ENCODE measurements at places on chromosomes 12 and 14.

DNA sequence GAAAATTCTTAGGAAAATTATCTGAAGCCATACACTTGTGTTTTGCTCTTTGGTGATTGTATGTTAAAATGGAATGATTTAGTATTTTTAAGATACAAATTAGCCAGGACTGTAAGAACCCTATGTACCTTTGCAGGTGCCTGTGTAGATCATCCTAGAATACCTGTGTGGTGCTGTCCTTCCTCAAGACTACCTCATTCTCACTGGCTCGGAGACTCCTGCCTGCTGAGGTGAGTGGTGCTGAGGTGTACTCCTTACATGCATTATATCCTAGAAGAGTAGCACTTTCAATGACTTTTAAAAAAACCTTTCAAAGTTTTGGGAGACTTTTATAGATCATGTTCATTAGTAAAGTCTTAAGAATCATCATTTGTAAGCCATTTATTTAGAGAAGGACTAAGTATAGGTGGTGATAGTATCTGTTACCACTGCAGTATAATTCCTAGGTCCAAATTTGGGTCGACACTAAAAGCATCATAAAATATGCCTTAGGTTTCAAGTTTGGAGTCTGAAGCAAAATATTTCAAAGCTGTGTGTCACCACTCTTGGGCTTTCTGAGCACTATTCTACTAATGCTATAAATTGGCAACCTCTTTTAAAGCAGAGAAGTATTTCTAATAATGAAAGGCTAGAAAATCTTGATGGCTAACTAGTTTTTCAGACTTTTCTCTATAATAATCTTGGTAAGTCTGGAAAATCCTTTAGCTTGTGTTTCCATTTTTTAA is 36.6 kb downstream of the RASSF8 start:
- DNase-seq: no peak

GRCh38 chr12:116692605-116693004 is 45.3 kb downstream of the SPRING1 start:
- no peak for DNase-seq

DNA sequence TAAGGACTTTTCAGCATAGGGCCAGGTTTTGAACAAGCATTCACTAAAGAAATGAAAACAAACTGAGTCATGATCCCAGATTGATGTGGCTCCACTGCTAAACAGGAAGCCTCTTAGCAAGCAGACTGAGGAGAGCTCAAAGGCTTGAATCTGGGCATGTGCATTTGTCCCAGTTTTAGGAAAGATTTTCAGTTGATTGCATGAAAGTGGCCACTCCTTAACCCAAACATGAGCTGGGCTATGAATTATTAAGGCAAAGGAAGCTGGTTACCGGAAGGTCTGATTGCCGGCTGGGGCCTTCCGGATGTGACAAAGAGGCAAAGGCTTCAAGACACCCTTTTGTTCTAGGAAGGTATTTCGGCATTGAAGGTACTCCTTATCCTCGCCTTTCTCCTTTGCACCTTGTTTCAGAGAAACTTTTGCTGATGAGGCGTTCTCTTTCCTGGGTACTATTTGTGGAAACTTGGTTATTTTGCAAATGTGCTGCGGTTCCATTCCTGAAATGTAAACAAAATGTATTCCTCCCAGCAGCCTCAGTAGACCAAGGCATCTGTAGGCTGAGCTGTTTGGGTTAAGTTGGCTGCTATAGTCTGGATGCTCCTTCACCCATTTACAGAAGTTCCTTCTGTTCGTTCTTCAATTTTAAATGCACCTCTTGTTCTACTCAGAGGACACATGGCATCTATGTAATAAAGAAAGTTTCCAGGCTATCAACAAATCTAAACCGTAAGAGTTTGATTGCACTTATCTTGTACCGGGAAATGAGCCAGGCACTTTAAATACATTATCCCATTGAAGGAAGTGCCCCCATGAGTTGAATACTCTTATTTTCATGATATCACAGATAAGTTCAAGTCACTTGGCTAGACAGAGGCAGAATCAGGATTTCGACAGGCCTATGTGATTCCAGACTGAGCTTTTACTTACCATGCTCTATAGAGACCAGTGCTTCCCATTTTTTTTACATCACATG is 115.6 kb upstream of the METAP2 start:
- DNase-seq: no peak

DNA sequence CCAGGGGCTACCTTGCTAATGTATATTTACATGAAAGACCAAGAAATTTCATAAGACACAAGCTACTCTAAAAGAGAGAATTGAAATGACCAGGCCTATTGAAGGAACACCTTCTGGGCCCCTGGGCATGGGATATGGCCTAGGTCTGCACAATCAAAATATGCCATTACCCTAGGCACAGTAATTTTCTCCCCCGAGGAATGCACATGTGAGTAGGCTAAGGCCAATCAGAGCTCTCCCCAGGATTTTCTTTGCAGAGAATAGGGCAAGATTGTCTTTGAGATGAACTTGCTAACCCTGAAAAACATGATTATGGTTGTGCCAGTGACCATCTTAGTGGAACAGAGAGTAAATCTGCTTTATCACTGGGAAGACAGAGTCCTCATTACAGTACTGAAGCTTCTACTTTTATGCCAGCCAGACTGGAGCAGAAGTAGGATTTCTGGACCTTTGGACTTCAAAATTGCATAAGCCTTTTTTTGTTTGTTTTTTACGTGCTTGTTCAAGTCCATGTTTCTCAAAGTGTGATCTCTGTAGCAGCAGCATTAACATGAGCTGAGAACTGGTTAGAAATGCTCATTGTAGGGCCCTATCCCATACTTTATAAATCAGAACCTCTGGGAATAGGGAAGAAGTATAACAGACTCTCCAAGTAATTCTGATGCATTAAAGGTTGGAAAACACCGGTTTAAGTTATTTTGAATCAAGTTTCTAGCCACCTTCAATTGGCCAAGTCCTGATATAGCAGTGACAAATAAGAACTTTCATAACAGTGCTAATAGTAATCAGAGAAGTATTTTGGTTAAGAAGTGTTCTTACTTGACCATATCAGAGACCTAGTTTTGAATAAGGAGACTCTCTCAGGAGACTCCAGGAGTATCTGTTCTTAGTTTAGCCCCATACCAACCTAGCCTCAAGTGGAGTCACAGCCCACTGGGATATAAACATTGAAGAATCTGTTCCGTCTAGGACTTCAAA is 112.9 kb downstream of the LMO3 start:
- DNase-seq: no peak

GRCh38 chr12:46222636-46223035 is 46.2 kb downstream of the SLC38A1 start:
- peak; percentile 35 for DNase-seq

- DNase-seq: no peak
These were observed 63.1 kb downstream of the C14orf132 start for GRCh38 chr14:96102081-96102856.

GRCh38 chr14:103140316-103141109 is 17.3 kb downstream of the TNFAIP2 start:
- DNase-seq: no peak

GRCh38 chr14:99560403-99560802 is 43.6 kb downstream of the CCDC85C start:
- no peak for DNase-seq

DNA sequence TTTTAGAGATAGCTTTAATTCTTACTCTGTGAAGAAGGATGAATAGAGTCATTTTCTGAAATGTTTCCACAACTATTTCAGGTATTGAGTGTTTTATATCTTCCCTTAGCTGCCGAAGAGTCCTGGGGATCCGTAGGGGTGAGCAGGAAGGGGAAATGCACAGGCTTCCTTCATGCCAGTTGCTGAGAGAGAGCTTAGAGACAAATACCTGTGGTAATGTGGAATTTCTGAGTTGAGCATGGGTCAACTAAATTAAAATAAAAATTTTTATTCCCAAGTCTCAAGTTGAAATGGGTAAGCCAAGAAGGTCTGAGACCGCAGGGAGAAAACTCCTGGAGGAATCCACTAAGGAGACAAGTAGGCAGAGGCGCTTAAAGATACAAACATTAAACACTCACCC is 185.7 kb downstream of the DAD1 start:
- DNase-seq: no peak

GRCh38 chr12:129552996-129553750 is 350.7 kb downstream of the TMEM132D start:
- peak; percentile 16 for DNase-seq

DNA sequence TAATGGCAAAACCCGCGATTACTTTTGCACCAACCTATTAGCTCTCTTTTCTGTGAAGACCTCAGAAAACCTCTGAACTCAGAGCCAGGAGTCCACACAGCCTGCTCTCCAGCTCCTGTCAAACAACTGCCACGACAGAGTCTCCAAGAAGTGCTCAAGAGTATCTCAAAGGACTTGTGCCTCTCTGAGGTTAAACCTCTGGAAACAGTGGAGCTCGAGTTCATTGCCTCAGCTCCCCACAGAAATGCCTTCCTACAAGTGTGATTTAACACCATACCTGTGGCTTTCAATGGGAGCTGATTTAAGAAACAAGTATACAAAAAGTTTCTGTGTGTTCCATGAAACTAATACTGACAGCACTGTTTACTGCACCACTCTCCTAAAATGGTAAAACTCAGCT is 20.1 kb downstream of the ACTN1 start:
- no peak for DNase-seq

GRCh38 chr14:67510121-67510520 is 21.6 kb upstream of the TMEM229B start:
- DNase-seq: no peak

GRCh38 chr12:26091822-26092221 is 33.0 kb downstream of the BHLHE41 start:
- no peak for DNase-seq

- no peak for DNase-seq
These were observed 73.4 kb downstream of the SPTB start for GRCh38 chr14:64806202-64806861.
